Muscle of arm (tissue), 14 donors: ENCODE measurements at places on chromosomes 3 and 15. TPM values are rescaled to one million over a fixed set of nuclear protein-coding genes. Genes with fewer than 3 reads are reported as not detected.

DNA sequence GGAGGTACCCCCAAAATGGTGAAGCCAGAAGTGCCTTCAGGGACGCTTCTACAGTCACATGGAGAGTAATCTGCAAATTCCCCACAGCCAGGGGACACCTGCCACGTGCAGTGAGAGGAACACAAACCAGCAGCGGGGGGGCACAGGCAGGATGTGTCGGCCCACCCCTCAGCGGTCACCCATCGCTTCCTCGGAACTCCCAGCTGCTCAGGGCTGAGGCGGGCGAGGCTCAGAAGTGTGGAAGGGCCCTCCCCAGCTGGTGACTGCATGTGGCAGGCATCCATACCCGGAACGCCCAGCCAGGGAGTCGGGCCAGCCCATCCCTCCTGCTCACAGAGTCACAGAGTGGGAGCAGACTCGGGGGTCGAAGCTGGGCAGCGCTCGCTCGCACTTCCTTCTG is 63.7 kb downstream of the SLC12A8 start:
- no peak for DNase-seq

DNA sequence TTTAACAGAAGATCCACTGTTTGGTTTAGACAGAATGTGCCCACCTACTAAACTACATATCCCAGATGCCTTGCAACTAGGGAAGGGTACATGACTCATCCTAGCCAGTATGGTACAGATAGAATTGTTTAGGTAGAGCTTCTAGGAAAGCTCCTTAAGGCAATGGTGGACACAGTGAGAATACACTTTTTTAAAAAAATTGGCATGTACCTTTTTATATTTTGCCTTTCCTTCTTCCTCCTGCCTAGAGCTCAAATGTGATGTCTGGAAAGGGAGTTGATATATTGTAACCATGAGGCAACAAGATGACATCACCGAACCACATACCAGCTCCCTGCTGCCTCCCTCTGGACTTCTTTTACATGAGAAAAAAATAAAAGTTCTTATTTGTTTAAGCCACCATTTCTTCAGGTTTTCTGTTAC is 14.4 kb upstream of the C3orf80 start:
- no peak for DNase-seq

DNA sequence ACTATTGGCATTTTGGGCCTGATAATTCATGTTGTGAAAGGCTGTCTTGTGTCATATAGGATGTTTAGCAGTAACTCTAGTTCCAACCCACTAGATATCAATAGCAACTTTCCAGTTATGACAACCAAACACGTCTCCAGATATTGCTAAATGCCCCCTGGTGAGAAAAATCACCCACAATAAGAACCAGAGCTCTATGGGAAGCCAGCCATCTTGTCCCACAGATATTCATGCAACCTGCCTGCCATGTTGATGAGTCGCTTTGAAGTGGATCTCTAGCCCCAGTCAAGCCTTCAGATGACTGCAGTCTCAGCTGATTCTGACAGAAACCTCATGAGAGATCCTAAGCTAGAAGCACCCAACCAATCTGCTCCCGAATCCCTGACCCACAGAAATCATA is 5.6 kb upstream of the TNIK start:
- no peak for DNase-seq

DNA sequence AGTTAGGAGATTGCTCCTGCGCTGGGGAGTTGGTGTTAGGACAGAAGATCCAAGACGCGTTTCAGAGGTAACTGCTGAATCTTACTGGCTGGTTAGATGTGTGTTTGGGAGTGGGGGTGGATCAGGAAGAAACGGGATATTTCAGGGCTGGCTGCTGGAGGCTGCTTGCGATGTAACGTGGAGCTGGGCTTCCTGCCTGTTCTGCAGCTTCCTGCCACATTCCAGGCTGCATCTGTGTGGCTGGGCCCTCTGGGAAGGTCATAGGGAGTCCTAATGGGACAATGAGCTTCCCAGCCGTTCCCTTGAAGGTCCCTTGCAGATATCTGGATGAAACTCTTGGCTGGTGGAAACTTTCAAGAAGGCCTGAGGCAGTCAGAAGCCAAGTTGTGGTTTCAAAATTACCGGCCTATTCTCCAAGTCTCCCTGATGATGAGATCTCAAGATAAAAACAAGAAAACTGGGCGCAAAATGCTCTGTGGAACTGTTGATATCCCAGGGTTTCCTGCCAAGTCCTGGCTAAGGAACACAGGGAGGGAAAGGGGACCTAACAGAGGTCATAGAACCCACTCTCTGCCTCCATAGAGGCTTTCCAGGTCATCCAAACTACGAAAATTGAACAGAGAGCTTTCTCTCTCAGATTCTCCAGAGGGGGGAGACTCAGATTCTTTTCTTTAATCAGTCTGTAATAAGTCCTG is 67.0 kb downstream of the NOX5 start:
- peak; percentile 93 for DNase-seq

- DNase-seq = no peak
Measured at GRCh38 chr3:44476181-44476611, 1.3 kb downstream of the ZNF445 start.

GRCh38 chr15:70140543-70141375 is 43.0 kb upstream of the TLE3 start:
- no peak for DNase-seq

DNA sequence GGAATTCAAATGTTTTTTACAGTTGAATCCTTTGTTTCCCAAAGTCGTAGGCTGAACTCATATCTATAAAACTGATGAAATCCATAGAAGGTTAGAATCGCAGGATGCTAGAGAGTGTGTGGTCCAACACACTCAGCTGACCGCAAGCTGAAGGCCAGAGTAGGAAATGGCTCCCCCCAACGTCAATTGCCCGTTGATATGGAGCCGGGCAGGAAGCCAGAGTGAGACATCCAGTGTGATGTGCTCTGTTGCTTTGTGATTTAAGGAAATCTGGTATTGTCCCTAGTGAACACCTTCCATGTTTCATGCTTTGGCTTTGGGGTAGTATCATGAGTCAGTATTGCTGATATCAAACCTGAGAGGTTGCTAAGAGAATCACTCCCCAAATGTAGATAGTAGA is 5.8 kb upstream of the MEX3B start:
- no peak for DNase-seq

- no peak for DNase-seq
Measured at GRCh38 chr3:96434651-96435050, 379.7 kb upstream of the EPHA6 start.

DNA sequence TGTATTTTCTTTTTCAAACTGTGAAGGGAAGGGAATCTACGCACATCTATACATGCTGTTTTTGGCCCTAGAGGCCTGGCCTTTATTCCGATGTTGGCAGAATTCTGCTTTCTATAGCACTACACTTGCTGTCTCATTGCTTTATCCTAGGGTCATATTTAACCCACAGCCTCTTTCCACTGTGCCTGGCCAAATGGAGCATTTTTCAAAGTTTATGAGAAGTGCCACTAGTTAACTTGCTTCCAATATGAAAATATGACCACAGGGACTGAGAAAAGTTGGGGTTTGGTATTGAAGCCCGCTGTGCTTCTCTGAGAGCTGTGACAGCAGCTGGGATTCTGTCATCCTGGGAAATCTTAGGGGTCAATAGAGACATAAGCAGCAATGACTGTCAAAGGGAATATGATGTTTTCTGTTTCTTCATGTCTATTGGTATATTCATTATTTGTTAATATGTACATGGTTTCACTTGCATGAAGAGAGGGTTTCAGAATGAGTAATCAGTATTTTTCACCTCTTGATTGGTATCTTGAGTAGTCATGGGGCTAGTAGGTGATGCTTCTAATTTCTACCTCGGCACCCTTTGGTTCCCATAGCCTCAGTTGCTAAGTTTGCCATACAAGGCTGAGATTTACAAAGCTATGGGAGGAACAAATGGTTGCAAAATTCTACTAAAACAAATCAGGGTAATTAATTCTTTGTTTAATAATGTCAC is 275.8 kb upstream of the RBMS3 start:
- no peak for DNase-seq

GRCh38 chr15:67043939-67044771 is 21.2 kb upstream of the SMAD3 start:
- DNase-seq = no peak

POLQ gene
- 2.6 TPM for polyA plus RNA-seq

LAMB2 gene
- polyA plus RNA-seq = 305 TPM

TLR9 gene
- not detected for polyA plus RNA-seq

ITIH1 gene
- polyA plus RNA-seq = not detected

FOXB1 gene
- polyA plus RNA-seq = not detected

ACVR2B gene
- 18.0 TPM for polyA plus RNA-seq

ROBO1 gene
- polyA plus RNA-seq = 74.6 TPM
